SJSA1 (cell line): ENCODE measurements at places on chromosomes 5 and 9. TPM values are rescaled to one million over a fixed set of nuclear protein-coding genes. Genes with fewer than 3 reads are reported as not detected.

HMCN2 gene
- total RNA-seq: 1.2 and 1.9 TPM in 2 replicates

GRCh38 chr5:111704452-111705085 is 52.4 kb downstream of the NREP start:
- DNase-seq: no peak
- H3K27me3 ChIP-seq: no peaks in the 10 kb centered on the region
- no peak overlapping the region for H3K27ac ChIP-seq
- no peaks in the 10 kb centered on the region for H3K36me3 ChIP-seq
- no peaks in the 10 kb centered on the region; the same call in 1 of the 2 replicates for H3K4me1 ChIP-seq

PDE6A gene
- 0.05 TPM in 1 of 2 replicates, not detected in the other for total RNA-seq

DNA sequence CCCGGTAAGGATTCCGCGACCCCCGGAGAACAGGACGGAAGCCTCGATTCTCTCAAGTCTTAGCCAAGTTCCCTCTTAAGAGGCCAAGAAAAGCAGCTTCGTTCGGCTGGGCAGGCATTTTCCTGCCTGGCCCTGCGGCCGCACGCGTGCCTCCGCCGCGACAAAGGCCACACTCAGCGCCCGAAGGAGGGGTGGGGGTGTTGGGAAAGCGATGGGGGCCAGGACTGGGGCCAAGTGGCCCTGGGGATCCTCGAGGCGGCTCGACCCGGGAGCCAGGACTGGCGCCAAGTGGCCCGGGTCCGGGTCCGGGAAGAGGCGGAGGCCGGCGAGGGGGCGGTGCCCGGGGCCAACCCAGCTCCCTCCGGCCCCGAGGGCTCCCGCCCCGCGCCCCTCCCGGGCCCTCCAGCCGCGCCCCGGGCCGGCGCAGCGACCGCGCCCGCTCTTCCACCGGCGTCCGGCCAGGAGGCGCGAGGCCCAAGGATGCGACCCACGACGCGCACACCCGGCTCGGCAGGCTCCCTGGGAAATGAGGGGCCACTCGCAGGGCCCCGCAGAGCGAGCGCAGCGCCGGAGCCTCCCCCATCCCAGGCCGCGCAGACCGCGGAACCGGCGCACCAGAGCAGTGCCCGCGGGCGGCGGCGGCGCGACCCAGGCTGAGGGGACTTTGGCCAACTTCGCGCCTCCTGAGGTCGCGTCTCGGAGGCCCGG is 756 bp downstream of the VAV2 start:
- H3K4me1 ChIP-seq: peaks cover 38% of the 10 kb centered on the region
- H3K27ac ChIP-seq: peak overlapping the region; percentile 49; the same call in 1 of the 2 replicates
- H3K4me3 ChIP-seq: peak overlapping the region; percentile 99
- peak; percentile 16 for DNase-seq

LHX3 gene
- total RNA-seq: not detected in 2 replicates

TMEM215 gene
- not detected in 2 replicates for total RNA-seq

- H3K36me3 ChIP-seq: no peaks in the 10 kb centered on the region
- peak; percentile 28 for DNase-seq
- no peaks in the 10 kb centered on the region for H3K4me1 ChIP-seq
- H3K4me3 ChIP-seq: no peak overlapping the region
- H3K27ac ChIP-seq: no peak overlapping the region
Measured at GRCh38 chr5:171710451-171711024, 75.1 kb upstream of the SMIM23 start.

LCN15 gene
- total RNA-seq: not detected in 2 replicates

PFN3 gene
- not detected in 2 replicates for total RNA-seq

DNA sequence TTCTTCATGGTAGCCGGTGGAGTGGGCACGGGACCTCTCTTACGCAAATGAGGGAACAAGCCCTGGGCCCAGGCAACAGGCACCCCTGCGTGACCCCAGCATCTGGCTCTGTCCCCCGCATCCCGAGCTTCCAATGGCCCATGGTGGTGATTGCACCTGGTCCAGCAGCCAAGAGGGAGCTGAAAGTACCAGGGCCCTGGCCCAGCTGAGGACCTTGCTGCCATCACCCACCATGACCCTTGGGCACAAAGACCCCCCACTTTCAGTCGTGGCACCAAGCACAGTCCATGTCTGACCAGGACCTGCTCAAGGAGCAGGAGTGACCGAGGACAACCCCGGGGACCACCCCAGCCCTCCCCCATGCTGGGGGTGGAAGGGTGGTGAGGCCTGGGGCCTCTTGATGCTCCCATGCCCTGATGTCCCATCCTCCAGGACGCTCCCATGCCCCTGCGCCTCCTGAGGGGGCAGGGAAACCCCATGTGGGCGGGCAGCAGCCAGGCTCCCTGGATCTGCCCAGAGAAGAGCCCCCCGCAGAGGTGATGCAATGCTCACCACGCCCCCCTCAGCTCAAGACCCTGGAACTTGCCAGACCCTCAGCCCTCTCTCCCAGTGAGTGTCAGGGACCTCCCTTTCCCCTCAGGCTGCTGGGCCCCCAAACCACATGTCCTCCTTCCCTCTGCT is 123.9 kb downstream of the ADAMTS2 start:
- H3K27me3 ChIP-seq: no peaks in the 10 kb centered on the region
- DNase-seq: no peak

UBE2R2 gene
- 8.6 and 11.8 TPM in 2 replicates for total RNA-seq

DNA sequence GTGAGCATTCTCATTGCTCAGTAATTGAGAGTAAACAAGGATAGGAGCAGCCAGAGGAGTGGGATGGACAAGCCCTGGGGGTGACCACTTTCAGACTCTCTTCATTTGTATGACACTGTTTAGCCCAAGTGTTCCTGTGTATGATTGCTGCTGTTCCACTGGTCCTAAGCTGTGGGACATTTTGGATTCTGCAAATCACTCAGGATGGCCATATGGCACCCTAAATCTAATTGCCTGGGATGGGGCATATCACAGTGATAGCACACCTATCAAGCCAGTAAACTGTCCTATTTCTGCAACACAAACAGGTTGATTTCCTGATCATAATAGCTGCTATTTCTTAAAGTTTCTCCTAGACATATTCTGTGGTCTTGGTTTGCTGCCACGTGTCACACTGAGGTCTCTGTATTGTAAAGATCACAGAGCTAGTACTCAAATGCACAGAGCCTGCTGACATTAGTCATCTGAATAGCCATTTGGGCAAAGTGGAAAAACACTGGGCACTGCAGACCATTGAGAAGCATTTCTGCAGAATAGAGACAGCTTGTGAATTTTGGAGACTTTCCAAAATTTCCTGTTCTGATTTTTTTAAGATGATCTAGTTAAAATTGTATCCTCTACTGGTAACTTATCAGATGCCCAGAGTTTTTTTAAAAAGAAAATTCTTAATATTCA is 320.2 kb downstream of the RFX3 start:
- DNase-seq: no peak
- no peak overlapping the region for H3K4me3 ChIP-seq
- no peak overlapping the region for H3K27ac ChIP-seq

ADAMTSL2 gene
- total RNA-seq: not detected in 2 replicates

- peak; percentile 90 for DNase-seq
- peaks cover 25% of the 10 kb centered on the region for H3K36me3 ChIP-seq
- H3K4me1 ChIP-seq: peaks cover 31% of the 10 kb centered on the region
- H3K4me3 ChIP-seq: peak within 1 kb of the TSS; percentile 96
Measured at GRCh38 chr5:172640822-172641358, at the start of gene NEURL1B. Gene NEURL1B (plus strand): TSS chr5:172641263. CDS start chr5:172641407, 144 bp downstream.

DNA sequence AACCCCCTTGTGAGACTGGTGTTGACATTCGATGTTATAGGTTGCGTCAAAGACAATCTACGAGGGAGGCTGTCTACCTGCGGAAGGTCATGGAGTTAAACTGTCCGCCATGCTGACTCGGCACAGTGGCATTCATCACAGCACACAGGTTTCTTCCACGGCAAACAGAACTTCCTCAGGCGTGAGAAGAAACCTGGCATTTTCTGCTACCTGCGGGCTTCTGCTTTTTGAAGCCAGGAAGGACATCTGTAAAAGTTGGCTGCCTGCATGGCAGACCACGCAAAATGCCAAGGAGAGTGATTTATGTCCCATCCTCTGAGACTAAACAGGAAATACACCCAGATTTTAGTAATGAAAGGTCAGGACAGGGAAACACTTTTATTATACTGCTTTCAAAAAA is 809.8 kb upstream of the NUDT12 start:
- no peak overlapping the region for H3K27ac ChIP-seq
- no peak for DNase-seq
- no peak overlapping the region for H3K4me3 ChIP-seq
- H3K4me1 ChIP-seq: no peaks in the 10 kb centered on the region

DNA sequence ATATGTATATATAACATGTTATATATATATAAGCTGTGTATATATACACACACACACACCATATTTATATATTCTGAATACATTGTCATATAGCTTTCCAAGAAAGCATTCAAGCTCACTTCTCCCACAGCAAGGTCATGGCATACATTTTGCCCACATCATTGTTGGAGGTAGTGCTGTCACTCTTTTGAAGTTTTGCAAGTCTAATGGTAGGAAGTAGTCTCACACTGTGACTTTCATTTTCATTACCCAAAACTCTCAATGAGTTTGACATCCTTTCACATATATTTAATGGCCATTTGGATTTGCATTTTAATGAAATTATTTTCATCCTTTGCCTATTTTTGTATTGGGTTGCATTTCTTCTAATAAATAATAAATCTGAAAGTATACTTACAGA is 59.8 kb upstream of the COX7C start:
- H3K27me3 ChIP-seq: no peaks in the 10 kb centered on the region
- DNase-seq: no peak
- no peaks in the 10 kb centered on the region for H3K4me1 ChIP-seq
- no peak overlapping the region for H3K27ac ChIP-seq

SPINK6 gene
- not detected in 2 replicates for total RNA-seq

GRCh38 chr5:19125956-19126713 is 861.9 kb downstream of the CDH18 start:
- H3K4me3 ChIP-seq: no peak overlapping the region
- no peaks in the 10 kb centered on the region for H3K36me3 ChIP-seq
- no peaks in the 10 kb centered on the region for H3K4me1 ChIP-seq
- no peak overlapping the region for H3K27ac ChIP-seq
- no peaks in the 10 kb centered on the region for H3K27me3 ChIP-seq

- no peaks in the 10 kb centered on the region for H3K27me3 ChIP-seq
- H3K27ac ChIP-seq: no peak overlapping the region
- no peaks in the 10 kb centered on the region for H3K36me3 ChIP-seq
- H3K4me3 ChIP-seq: no peak overlapping the region
Measured at GRCh38 chr9:101629636-101630035, 34.9 kb upstream of the PPP3R2 start.

DNA sequence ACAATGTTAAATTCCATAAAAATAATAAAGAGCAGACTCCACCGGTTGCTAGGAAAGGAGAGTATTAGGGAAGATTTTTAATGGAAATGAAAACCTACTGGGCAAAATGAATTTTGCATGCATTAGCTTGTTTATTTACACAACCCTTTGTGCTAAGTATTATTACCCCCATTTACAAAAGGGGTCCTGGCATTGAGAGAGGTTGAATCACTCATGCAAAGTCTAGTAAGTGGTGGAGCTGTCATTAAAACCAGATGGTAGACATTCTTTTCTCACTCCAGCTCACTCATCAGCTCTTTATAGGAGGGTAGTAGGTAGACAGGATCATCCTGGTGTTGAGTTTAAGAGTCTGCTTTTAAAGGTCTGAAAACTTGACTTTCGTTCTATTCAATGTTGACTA is 395.1 kb downstream of the PLK2 start:
- peaks cover 24% of the 10 kb centered on the region for H3K4me1 ChIP-seq
- H3K27ac ChIP-seq: no peak overlapping the region
- no peak for DNase-seq
- no peak overlapping the region for H3K4me3 ChIP-seq
- no peaks in the 10 kb centered on the region for H3K27me3 ChIP-seq
- no peaks in the 10 kb centered on the region for H3K36me3 ChIP-seq

SPRY4 gene
- total RNA-seq: 40.5 and 44.5 TPM in 2 replicates

DNA sequence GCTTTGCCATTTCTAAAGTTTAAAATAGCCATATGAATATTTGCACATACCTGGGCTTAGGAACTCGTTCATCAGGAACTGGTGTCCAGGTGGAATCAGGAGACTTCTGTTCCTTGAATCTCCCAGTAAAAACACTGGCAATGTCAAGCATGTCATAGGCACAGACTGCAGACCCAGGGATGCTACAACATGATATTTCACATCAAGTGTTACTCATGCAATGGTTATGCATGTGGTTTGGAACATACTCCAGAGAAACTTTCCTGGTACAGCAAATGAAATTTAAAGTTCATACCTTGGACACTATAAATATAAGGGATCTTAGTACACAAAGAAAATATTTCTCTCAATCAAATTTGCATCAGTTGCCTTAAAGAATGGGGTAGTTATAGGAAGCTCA is 92.2 kb downstream of the SEMA6A start:
- no peak overlapping the region for H3K4me3 ChIP-seq
- DNase-seq: no peak
- H3K27ac ChIP-seq: no peak overlapping the region

DNA sequence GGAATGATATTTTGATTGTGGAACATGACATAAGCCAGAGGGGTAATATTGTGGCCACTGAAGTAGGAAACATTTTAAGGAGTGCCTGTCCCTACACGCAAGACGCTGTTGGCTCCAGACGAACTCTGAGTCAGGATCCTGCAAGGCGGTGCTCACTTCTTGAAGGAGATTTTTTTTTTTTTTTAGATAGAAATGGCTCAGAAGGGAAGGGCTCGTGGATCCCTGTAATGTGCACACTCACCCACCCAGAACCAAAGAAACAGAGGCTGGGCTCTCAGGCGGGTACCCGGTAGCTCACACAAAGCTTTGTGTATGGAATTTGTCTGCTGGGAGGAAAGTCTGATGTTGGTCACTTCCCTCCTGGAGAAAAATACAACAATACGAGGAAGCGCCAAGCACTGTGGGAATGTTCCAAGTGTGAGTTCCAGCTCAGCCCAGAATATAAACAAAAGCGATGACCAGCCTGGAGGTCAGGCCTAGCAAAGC is 25.7 kb downstream of the RAPGEF1 start:
- peaks cover 36% of the 10 kb centered on the region for H3K4me1 ChIP-seq
- H3K4me3 ChIP-seq: no peak overlapping the region
- peak; percentile 90 for DNase-seq
- H3K27me3 ChIP-seq: no peaks in the 10 kb centered on the region
- H3K27ac ChIP-seq: peak overlapping the region; percentile 57

- no peak for DNase-seq
- no peaks in the 10 kb centered on the region for H3K36me3 ChIP-seq
- no peaks in the 10 kb centered on the region for H3K4me1 ChIP-seq
- no peak overlapping the region for H3K4me3 ChIP-seq
- H3K27me3 ChIP-seq: no peaks in the 10 kb centered on the region
Measured at GRCh38 chr5:160966921-160967320, 114.9 kb upstream of the ATP10B start.

- H3K27me3 ChIP-seq: no peaks in the 10 kb centered on the region
- no peak overlapping the region for H3K4me3 ChIP-seq
- no peaks in the 10 kb centered on the region for H3K36me3 ChIP-seq
- H3K27ac ChIP-seq: no peak overlapping the region
- peaks cover 16% of the 10 kb centered on the region for H3K4me1 ChIP-seq
Measured at GRCh38 chr9:108786901-108787689, 68.7 kb downstream of the ACTL7B start.

MEF2C gene
- total RNA-seq: 29.8 and 39.3 TPM in 2 replicates

PCDHGA10 gene
- total RNA-seq: 1.2 and 2.9 TPM in 2 replicates

RANBP17 gene
- total RNA-seq: 21.1 and 24.6 TPM in 2 replicates

CFAP157 gene
- total RNA-seq: 0.11 TPM in 1 of 2 replicates, not detected in the other

MYMK gene
- total RNA-seq: not detected in 2 replicates

GRCh38 chr9:36328798-36329411 is 70.7 kb upstream of the GNE start:
- DNase-seq: peak; percentile 16
- H3K27ac ChIP-seq: no peak overlapping the region
- no peaks in the 10 kb centered on the region for H3K27me3 ChIP-seq
- H3K4me3 ChIP-seq: no peak overlapping the region

ARL14EPL gene
- 1.3 TPM in 1 of 2 replicates, not detected in the other for total RNA-seq
